ENCODE measurements at places on chromosomes 3 and 15. TPM values are rescaled to one million over a fixed set of nuclear protein-coding genes. Genes with fewer than 3 reads are reported as not detected.

OR5K2 gene
- polyA plus RNA-seq = not detected

GOLGA8F gene
- polyA plus RNA-seq = not detected

KIF7 gene
- 5.0 TPM for polyA plus RNA-seq

TAGLN3 gene
- 0.51 TPM for polyA plus RNA-seq

ZNF80 gene
- polyA plus RNA-seq = not detected

KNG1 gene
- polyA plus RNA-seq = 32.3 TPM

PROS1 gene
- 58.7 TPM for polyA plus RNA-seq

GOLGA8G gene
- not detected for polyA plus RNA-seq

AP3B2 gene
- 2.9 TPM for polyA plus RNA-seq

MOBP gene
- polyA plus RNA-seq = not detected

ALDH1A2 gene
- polyA plus RNA-seq = 7.2 TPM

GABRR3 gene
- polyA plus RNA-seq = not detected

GASK1A gene
- polyA plus RNA-seq = 2.6 TPM

CEP152 gene
- polyA plus RNA-seq = 3.8 TPM

TRH gene
- polyA plus RNA-seq = not detected

CD200R1 gene
- polyA plus RNA-seq = not detected

MYD88 gene
- 51.4 TPM for polyA plus RNA-seq

CRYBG3 gene
- 1.6 TPM for polyA plus RNA-seq

MORC1 gene
- polyA plus RNA-seq = 2.8 TPM

GPR62 gene
- not detected for polyA plus RNA-seq

Measured in hepatocyte (in vitro differentiated cells).